Stimulated activated CD8-positive, alpha-beta memory T cell treated with anti-CD3 and anti-CD28 coated beads, Interleukin-15, amount 100 ng/mL, for 4 hours (primary cell): ENCODE measurements at places on chromosomes 7 and 10.

DNA sequence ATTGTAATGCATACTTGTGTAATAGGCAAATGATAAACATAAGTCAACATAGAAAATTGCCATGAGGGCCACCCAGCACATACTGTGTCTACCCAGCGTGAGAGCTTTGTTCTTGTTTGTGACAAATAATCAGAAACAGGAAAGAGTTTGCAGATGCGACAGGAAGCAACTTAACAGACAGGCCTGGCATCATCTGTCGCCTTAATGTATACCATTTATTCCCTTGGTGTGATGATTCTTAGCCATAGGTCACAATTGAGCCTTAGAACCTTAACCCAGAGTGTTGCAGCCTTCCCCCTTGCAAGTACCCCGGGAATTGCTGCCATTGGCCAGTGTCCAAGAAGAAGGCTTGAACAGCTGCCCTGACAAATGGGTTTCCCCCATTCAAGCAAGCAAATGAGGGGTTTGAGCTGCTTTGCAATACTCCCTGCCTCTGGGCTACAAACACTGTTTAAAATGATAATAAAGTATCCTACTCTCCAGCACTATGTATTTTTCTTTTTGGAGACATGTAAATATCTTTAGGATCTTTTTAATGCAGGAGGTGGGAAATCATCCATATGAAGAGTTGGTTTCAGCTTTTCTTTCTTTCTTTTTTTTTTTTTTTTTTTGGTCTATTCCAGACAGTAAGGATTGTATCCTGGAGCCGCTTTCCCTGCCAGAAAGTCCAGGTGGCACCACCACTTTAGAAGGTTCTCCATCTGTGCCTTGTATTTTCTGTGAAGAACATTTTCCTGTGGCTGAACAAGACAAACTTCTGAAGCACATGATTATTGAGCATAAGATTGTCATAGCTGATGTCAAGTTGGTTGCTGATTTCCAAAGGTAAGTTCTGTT is 80.0 kb downstream of the ZNF277 start:
- no peak for DNase-seq

- no peak for DNase-seq
Observed at GRCh38 chr10:97426776-97427570, 982 bp downstream of the PGAM1 start.

GRCh38 chr7:129612112-129613015 is 844 bp downstream of the NRF1 start:
- DNase-seq: peak; percentile 3

- no peak for DNase-seq
Observed at GRCh38 chr7:5424749-5425506, 1.3 kb upstream of the TNRC18 start.

GRCh38 chr10:62721687-62722086 is 82.8 kb upstream of the ADO start:
- DNase-seq: no peak

DNA sequence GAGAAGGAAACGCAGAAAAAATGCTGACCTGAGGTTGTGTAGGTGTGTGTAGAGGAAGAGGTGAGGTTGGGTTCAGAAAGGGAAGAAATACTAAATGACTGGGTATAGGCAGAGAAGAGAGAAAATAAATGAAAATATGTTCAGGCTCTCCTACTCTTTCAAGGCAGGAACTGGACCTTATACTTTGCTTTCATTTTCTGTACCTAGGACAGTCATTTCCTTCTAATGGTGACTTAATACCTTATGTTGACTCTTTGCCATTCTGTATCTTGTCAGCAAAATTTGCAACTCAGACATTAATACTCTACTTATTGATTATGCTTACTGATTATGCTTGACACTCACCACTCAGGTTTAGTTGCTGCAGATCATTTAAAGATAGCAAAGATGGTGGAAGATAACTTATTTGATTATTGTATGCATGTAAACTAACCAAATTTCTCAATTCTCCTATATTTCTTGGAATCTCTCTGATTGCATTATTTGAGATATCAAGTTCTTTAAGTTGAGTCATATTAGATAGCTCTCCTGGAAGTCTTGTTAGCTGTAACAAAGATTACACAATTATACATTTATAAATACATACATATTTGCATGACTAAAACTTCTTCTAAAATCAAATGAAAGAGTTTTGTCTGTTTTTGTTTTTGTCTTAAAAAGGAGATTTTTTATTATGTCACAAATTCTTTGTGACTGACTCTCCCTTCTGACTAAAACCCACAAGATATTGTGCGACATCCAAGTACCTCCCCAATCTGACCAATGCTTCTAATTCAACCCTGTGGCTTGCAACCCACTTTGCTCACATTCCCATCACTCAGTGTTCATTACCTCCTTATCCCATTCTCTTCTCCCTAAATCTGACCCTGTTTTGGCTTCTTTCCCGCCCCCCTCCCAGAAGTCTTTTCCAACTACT is 20.0 kb downstream of the LRRD1 start:
- no peak for DNase-seq

- DNase-seq: no peak
Observed at GRCh38 chr10:70588859-70589570, 13.5 kb downstream of the PRF1 start.

- no peak for DNase-seq
Observed at GRCh38 chr10:116306847-116307246, 17.4 kb upstream of the CCDC172 start.

GRCh38 chr7:106064316-106064715 is 47.8 kb downstream of the SYPL1 start:
- no peak for DNase-seq

GRCh38 chr10:126264102-126265018 is 123.9 kb downstream of the ADAM12 start:
- DNase-seq: no peak

DNA sequence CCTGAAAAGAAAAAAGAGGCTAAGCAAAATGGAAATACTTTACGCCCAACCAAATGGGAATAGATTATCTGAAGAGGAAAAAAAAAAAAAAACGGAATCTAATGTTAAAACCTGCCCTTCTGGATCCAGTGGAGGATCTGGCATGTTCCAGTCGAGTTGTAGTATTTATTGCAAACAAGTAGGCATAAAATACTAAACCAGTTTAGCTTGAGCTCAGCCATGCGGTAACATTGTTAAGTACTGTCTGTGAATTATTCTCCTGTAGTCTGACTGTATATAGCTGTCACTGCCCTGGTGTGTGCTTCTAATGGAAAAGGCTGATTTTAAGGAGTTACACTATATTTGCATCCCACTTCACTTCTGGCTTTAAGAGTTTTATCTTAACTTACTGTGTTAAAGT is 40.3 kb downstream of the CELF2 start:
- no peak for DNase-seq

DNA sequence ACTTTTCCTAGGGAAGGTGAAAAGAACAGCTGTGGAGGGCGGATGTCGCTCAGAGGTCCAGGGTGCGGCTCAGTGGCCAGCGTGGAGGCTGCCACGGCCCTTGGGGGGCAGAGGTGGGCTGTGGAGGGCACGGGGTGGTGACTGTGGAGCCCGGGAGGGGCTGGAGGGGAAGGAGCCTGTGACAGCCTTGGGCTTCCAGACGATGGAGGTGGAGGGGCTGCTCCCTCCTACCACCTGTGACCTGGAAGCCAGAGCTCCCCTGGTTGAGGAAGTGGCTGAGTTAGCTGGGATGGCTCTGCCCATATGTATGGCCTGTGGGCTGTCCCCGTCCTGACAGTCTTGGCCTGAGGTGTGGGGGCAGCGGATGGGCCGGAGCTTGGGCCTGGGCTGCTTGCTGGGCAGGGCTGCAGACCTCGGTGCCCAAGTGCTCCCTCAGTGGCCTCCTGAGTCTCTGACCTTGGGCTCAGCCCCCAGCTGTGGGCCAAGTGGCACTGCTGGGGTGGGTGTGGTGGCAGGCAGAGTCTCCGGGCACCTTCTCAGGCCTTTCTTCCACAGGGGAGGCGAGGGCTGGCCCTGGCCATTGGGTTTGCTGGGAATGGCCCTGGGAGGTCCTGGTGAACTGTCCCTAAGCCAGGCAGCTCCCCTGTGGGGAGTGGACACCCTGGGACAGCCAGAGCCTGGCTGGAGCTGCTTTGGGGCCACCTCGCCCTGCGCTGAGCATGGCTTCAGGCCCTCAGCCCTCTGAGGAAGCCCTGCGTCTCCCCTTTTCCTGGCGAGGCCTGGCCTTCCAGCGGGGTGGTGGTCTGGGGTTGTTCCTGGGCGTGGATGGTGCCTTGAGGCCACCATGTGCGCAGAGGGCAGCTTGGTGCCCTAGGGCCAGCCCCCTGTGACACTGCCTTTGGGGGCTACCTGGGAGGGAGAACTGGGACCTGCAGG is 3.9 kb downstream of the BRI3 start:
- no peak for DNase-seq

GRCh38 chr7:105014693-105015389 is 836 bp downstream of the KMT2E start:
- DNase-seq: no peak

GRCh38 chr10:28459453-28460144 is 73.3 kb upstream of the WAC start:
- no peak for DNase-seq

DNA sequence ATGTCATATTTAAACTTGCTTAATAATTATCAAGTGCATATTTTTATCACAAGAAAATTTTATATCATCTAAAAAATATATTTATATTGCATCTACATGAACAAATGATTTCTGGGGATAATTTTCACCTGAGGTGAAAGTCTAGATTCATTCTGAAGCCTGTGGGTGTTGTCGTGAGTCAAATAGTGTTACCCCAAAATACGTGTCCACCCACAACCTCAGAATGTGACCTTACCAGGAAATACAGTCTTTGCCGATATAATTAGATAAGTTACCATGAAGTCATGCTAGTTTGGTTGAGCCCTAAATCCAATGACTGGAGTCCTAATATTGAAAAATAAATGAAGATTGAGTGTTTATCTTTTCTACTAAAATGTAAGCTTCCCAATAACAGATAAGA is 203.0 kb upstream of the MDFIC start:
- DNase-seq: no peak

GRCh38 chr7:24729365-24730017 is 27.8 kb downstream of the GSDME start:
- no peak for DNase-seq

DNA sequence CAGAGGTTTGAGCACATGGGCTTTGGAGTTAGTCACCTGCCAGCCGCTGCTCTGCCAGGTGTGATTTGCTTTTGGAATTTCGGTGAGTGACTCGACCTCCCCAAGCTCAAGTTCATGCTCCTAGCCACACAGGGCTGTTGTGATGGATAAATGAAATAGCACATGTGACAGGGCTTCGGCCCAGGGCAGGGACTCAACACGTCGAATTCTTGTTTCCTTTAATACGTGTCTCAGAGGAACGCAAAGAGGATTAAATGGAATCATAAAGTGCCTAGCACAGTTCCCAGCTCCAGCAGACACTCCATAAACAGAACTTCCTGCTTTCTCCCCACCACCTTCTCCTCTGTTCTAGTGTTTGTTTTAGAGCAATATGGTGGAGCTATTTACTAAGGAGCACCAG is 88.3 kb upstream of the CHST15 start:
- DNase-seq: no peak
